Stimulated activated CD8-positive, alpha-beta memory T cell treated with anti-CD3 and anti-CD28 coated beads, Interleukin-12 subunit alpha, Interleukin-12 subunit beta, amount 100 ng/mL, for 4 hours (primary cell): ENCODE measurements at places on chromosomes 16 and 17.

DNA sequence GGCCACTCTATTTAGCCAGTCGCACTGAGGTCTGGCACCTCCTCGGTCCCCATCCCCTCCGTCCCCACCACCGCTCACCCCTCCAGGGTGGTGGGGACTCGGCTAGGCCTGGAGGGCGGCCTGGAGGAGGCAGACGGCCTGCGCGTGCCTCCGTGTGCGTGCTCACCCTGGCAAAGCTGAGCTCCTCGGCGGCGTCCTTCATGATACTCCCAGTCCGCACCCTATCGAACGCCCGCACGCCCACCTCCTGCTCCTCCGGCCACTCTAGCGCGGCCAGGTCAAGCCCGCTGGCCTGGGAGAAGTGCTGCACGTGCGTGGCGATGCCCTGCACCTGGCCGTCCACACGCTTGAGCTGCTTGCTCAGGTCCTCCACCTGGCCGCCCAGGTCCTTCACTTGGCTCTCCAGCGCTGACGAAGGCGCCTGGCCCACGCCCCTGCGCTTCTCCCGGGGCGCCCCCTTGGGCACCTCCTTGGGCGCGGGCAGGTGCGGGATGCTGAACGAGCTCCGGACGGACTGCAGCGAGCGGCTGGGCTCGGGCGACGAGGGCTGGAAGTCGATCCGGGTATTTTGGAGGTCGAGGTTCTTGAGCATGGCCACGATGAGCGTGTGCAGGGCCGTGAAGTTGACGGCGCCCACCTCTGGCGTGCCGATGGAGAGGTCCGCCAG is 644 bp downstream of the QRICH2 start:
- DNase-seq: no peak

DNA sequence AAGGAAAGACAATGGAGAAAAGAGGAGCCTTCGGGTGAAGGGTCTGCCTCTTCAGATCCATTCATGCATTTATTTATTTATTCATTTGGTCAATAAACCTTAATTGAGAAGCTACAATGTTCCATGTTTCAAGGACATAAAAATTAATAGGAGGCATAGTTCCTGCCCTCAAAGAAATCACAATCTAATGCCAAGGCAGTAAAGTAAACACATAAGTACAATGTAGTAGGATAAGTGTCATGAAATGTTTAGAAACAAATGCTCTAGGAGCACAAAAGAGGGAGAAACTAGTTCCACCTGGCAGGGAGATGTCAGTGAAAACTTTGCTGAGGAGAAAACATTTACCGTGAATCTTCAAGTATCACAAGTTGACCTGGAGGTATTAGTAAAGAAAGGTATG is 103.5 kb upstream of the NOG start:
- no peak for DNase-seq

GRCh38 chr17:75785016-75785890 is 647 bp downstream of the UNK start:
- peak; percentile 86 for DNase-seq

DNA sequence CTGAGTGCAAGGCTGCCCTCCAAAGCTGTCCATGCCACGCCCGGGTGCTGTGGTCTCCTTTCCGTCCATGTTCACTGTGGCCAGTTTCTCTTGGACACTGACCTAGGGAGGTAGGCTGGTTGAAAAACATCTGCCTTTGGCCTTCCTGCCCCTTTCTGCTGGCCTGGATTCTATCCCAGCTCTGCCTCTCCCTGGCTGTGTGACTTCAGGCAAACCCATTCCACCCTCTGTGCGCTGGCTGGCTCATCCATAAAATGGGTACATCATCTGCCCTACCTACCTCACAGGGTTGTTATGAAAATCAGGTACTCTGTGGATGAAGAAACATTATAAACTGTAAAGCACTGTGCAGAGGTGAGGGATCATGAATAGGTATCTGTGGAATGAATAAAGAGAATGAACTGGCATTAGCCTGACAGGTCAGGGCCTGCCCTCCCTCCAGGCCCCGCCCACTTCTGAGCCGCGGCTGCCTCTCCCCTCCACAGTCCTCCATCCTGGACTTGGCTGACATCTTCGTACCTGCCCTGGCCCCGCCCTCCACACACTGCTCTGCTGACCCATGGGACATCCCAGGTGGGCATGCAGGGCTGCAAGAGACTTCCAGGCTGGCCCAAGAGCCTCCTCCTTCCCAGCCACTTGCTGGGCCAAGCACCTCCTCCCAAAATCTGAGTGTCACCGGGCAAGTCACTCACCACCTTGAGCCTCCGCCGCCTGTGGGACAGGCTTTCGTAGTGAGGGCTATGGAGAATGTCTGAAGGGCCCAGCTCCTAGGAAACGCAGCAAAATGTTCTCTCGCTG is 7.0 kb upstream of the SPATA20 start:
- DNase-seq: no peak

DNA sequence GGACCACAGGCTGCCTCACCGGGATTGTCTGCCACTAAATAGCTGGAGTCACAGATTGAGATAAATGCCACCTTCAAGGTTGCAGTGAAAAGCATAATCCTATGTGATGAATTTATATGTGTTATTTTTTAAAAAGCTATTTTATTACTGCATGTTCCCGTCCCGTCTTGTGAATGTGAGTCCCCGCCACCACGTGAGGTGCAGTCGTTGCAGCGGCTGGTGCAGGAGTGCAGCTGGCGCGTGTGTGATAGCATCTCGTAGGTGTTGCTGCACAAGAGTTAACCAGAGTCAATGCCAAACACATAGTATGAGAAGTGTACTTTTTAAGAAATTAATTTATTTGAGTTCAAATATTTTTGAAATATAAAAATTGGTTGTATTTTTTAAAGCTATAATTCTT is 12.5 kb downstream of the SMCR8 start:
- no peak for DNase-seq

GRCh38 chr16:15881794-15882379 is 6.5 kb downstream of the CEP20 start:
- DNase-seq: no peak

DNA sequence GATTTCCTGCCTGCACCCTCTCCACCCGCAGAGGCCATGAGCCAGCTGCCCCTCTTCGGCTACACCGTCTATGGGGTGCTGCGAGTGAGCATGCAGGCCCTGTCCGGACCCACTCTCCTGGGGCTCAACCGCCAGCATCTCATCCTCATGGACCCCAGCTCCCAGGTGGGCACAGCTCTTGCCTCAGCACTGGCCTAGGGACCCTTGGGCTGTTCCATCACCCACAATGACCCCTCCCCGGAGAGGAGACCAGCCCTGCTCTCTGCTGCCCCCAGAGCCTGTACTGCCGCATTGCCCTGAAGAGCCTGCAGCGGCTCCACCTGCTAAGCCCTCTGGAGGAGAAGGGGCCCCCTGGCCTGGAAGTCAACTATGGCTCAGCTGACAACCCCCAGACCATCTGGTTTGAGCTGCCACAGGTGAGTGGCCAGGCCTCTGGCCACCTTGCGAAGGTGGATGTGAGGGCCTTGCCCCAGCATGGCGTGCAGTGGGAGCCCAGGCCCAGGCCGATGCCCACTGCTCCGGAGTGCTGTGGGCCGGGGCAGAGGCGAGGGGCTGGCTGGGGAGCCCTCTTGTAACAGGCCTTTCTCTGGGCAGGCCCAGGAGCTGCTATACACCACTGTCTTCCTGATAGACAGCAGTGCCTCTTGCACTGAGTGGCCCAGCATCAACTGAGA is 7.3 kb upstream of the SMIM5 start:
- DNase-seq: no peak

- DNase-seq: no peak
Measured at GRCh38 chr17:34764716-34765115, 185.3 kb downstream of the TMEM132E start.

DNA sequence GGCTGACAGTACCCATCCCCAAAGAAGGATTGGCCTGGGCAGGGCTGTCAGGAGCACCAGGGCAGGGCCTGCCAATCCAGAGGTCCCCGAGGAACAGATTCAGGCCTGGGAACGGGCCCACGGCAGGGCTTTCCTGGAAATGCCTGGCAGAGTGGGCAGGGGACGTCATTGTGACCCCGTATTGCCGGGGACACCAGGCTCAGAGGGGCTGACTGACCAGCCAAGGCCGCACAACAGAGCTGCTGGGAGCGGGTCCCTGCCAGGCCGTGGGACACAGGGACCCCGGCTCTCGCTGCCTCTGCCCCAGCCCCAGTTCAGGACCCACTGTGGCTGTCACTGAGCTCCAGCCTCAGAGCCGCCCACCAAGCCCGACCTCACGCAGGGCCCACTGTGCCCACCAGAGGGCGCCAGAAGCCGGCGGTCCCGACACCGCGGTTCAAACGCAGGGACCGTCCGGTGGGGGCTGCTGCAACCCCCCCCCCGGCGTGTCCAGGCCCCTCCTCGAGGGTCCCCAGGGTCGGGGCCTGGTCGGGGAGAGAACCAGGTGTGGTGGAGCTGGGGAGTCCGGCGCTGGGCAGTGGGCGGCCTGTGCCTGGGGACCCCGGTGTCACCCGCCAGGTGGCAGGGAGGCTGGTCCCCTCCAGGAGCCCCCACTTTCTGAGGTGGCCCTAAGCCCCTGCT is 15.2 kb upstream of the SSTR5 start:
- peak; percentile 46 for DNase-seq

DNA sequence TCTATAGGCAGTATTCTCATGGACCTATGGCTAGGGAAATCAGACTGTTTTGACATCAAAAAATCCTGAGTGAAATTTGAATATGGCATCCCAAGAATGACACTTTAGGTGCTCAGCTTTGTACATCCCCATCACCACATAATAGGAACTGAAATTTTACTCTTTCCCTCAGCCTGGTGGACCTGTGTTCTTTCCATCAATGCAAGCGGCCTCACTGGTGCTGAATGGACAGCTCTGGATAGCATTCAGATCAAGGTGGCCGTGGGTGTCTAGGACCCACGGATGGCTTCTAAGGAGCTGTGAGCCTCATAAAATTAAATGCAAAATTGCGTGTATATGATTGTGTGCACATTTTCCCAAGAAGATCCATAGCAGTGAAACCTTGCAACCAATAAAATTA is 152.6 kb downstream of the MAP2K6 start:
- DNase-seq: no peak

DNA sequence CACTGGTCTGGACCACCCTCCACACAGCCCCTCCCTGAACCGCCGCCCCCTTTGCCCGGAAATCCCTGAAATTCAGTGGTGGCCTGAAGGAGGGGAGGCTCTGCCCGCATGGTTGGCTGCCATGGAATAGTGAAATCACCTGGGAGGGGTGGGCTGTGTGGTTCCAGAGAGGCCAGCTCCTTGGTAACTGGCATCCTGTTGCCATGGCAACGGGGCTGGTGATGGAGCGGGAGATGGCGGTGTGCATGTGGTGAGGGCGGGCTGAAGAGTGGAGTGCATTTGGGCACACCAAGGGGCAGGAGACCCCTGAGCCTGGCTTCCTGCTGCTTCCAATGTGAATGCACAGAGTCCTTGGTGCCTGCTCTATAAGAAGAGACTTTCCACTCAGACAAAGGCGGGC is 2.4 kb downstream of the EFNB3 start:
- no peak for DNase-seq

GRCh38 chr16:85566561-85567100 is 46.5 kb upstream of the GSE1 start:
- no peak for DNase-seq

DNA sequence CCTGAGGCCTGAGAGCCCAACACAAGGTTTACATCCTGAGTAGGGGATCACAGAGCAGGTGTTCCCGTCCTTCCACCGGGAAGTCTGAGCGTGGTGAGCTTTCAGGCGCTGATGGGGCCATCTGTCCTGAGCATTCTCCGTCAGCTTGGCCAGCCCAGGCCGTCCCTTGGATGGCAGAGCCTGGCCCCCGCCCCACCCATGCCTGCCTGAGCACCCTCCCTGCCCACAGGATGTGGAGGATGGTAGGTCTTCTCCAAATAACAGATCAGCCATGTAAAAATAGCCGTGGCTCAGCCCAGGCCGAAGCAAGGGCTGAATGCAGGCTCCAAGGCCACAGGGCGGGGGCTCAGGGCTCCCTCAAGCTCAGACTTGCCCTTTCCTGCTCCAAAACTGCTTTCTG is 20.2 kb downstream of the SPNS2 start:
- DNase-seq: no peak

DNA sequence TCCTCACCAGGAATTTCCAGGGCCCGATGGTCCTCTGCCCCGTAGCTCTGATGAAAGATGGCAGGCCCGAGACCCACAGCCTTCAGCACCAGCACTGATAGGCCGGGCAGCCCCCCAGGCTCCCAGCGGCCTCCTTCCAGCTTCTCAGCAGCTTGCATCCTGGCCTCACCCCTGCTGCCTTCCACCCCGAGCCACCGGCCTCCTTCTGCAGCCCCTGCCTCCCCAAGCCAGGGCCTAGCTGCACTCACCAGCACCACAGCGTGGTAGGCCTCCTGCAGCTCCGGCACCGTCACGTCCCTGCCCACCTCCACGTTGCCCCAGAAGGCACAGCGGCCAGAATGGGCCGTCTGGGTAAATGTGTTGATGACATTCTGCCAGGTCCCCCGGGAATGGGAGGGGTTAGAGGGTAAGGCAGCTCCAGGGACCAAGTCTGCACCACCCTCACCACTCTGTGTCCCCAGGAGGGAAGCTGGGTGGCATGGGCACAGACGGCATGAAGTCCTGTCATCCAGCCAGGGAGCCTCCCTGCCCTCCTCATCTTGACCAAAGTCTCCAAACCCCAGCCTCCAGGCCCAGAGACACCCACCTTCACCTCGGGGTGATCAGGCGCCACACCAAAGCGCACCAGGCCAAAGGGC is 6.5 kb downstream of the FDXR start:
- no peak for DNase-seq

DNA sequence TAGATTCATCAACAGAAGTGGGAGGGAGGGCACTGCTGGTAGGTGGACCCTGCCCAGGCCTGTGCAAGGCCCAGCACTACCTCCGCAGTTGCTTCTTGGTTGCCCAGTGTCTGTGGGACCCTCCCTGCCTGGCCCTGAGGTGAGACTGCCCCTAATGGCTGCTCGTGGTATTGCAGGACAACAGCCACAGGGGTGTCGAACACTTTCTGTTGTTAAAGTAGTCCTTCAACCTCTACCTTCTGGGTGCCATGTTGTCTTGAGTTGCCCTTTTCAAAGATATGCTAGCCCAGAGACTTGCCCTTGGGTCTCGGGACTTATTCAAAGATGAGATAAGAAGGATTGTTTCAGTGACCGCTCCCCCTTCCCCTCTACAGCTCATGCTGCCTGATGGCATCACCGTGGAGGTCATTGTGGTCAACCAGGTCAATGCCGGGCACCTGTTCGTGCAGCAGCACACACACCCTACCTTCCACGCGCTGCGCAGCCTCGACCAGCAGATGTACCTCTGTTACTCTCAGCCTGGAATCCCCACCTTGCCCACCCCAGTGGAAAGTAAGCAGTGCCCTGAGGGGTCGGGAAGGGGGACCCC is 29.1 kb downstream of the AKAP1 start:
- DNase-seq: peak; percentile 31

GRCh38 chr16:11183035-11183812 is 72.8 kb downstream of the SOCS1 start:
- no peak for DNase-seq

GRCh38 chr16:89761304-89761922 is 40.1 kb downstream of the ZNF276 start:
- DNase-seq: no peak

DNA sequence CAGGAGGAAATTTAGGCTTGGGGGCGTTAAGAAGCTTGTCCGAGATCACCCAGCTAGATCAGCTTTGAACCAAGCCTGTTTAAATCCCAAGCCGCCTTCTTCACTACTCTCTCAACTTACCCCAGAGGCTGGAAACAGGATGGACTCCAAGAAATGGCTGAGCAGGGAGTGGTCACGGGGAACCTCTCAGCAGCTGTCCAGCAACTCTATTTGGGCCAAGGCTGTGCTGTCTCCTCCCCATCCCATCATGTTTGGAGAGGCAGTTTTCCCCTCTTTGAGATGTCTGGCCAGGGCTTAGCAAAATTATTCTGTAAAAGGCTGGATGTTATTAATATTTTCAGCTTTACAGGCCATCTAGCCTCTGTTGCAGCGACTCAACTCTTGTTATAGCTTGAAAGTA is 305.7 kb downstream of the RBFOX1 start:
- no peak for DNase-seq

- no peak for DNase-seq
Measured at GRCh38 chr17:50027881-50028735, 27.8 kb upstream of the ITGA3 start.
